ENCODE measurements at places on chromosomes 3 and 15. TPM values are rescaled to one million over a fixed set of nuclear protein-coding genes. Genes with fewer than 3 reads are reported as not detected.

MYRIP gene
- total RNA-seq, result not detected

- H3K36me3 ChIP-seq, result no peaks in the 10 kb centered on the region
- H3K4me3 ChIP-seq, result no peak overlapping the region
- H3K4me1 ChIP-seq, result no peaks in the 10 kb centered on the region
- no peak overlapping the region for H3K27ac ChIP-seq
These were observed 87.0 kb upstream of the DNAJC19 start for GRCh38 chr3:181076558-181076957.

GRCh38 chr3:134564991-134565390 lies 79.1 kb downstream of the CEP63 start:
- DNase-seq, result no peak
- no peak overlapping the region for H3K4me3 ChIP-seq
- no peak overlapping the region for H3K27ac ChIP-seq
- H3K27me3 ChIP-seq, result no peaks in the 10 kb centered on the region
- H3K4me1 ChIP-seq, result no peaks in the 10 kb centered on the region

DNA sequence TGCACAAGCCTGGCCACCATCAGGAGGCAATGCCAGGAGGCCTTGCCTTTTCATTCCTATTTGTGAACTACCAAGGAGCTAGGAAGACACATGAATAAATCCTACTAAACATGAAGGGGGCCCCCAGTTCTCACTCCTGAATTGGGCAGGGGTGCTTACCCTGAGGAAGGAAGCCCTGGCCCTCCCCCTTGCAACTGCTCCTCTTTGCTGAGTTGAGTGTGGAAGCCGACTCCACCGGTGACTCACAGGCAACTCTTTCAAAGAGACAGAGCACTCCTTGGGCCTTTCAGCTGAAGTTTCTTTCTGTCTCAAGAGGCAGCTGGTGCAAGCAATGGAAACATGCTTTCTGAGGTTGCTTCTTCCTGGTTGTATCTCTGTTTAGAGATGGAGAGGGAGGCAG lies 1.7 kb downstream of the GABRG3 start:
- peaks cover 2% of the 10 kb centered on the region for H3K36me3 ChIP-seq
- peaks cover 12% of the 10 kb centered on the region for H3K27me3 ChIP-seq
- no peak for DNase-seq
- no peak overlapping the region for H3K27ac ChIP-seq
- H3K4me3 ChIP-seq, result no peak overlapping the region
- no peaks in the 10 kb centered on the region for H3K4me1 ChIP-seq

- H3K27me3 ChIP-seq, result no peaks in the 10 kb centered on the region
- H3K36me3 ChIP-seq, result no peaks in the 10 kb centered on the region
- no peak overlapping the region for H3K4me3 ChIP-seq
- H3K27ac ChIP-seq, result no peak overlapping the region
- peaks cover 18% of the 10 kb centered on the region for H3K4me1 ChIP-seq
- DNase-seq, result no peak
These were observed 35.2 kb downstream of the FNDC3B start for GRCh38 chr3:172074586-172074985.

GRCh38 chr15:58260205-58260724 lies 122.1 kb downstream of the AQP9 start:
- no peak overlapping the region for H3K27ac ChIP-seq
- no peaks in the 10 kb centered on the region for H3K36me3 ChIP-seq
- peaks cover 28% of the 10 kb centered on the region for H3K27me3 ChIP-seq

- peaks cover 38% of the 10 kb centered on the region for H3K4me1 ChIP-seq
- H3K36me3 ChIP-seq, result peaks cover 2% of the 10 kb centered on the region
- no peaks in the 10 kb centered on the region for H3K27me3 ChIP-seq
- DNase-seq, result no peak
- peak overlapping the region; percentile 32 for H3K27ac ChIP-seq
These were observed 6.2 kb downstream of the DLG1 start for GRCh38 chr3:197292083-197292646.

DNA sequence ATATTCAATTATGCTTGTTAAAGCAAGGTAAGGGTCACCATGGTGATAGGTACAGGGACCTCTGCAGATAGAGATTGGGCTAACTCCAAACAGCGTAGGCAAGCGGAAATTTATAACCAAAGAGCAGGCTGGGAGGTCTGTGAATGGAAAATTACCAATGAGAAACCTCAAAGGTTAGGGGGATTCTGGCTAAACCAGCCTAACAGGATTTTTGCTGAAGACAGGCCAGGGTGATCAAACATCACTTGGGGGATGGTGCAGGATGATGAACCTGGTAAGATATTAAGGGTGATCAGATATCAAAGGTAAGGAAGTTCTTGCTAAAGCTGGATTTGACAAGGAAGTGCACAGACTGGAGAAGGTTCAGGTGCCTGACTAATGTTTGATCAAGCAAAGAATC lies 35.3 kb upstream of the SNRPN start:
- H3K36me3 ChIP-seq, result no peaks in the 10 kb centered on the region
- H3K27ac ChIP-seq, result no peak overlapping the region
- no peak for DNase-seq
- H3K4me1 ChIP-seq, result no peaks in the 10 kb centered on the region
- no peak overlapping the region for H3K4me3 ChIP-seq

DNA sequence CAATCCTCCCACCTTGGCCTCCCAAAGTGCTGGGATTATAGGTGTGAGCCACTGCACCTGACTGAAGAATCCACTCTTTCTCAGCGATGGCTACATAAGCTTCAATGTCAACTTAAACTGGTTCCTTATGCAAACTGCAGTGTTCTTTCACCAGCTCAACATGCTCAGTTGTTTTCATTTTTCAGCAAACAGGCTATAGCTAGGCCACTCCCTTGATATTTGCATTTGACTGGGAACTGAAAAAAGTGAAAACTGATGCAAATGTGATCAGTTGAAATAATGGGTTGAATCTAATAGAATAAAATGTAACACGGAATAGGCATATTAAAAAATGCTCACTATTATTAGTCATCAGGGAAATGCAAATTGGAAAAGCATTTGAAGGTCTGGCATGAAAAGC lies 74.2 kb upstream of the GCNT3 start:
- peaks cover 2% of the 10 kb centered on the region for H3K36me3 ChIP-seq
- H3K4me1 ChIP-seq, result peaks cover 6% of the 10 kb centered on the region
- H3K27ac ChIP-seq, result no peak overlapping the region
- no peak for DNase-seq
- peaks cover 12% of the 10 kb centered on the region for H3K27me3 ChIP-seq

DNA sequence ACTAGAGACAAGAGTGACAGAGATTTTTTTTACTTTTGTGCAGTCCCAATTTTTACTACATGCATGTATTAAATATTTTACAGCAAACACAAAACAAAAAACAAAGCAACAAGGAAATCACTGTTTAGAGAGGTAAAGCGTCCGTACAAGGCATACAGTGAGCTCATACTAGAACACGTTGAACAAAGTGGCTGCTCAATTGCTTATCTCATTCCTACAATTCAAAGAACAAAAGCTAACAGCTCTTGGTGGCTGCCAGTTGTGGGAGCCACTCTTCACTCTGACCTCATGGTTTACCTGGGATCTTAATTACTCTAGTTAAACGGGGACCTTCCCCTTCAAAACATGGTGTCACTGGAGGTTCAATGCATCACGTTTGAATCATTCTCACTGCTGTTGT lies 7.6 kb upstream of the ARHGEF26 start:
- peaks cover 59% of the 10 kb centered on the region for H3K27me3 ChIP-seq
- no peak overlapping the region for H3K27ac ChIP-seq
- H3K4me1 ChIP-seq, result peaks cover 2% of the 10 kb centered on the region

Measured in T-helper 17 cell (primary cell).